ENCODE measurements at places on chromosomes 12 and 14.

DNA sequence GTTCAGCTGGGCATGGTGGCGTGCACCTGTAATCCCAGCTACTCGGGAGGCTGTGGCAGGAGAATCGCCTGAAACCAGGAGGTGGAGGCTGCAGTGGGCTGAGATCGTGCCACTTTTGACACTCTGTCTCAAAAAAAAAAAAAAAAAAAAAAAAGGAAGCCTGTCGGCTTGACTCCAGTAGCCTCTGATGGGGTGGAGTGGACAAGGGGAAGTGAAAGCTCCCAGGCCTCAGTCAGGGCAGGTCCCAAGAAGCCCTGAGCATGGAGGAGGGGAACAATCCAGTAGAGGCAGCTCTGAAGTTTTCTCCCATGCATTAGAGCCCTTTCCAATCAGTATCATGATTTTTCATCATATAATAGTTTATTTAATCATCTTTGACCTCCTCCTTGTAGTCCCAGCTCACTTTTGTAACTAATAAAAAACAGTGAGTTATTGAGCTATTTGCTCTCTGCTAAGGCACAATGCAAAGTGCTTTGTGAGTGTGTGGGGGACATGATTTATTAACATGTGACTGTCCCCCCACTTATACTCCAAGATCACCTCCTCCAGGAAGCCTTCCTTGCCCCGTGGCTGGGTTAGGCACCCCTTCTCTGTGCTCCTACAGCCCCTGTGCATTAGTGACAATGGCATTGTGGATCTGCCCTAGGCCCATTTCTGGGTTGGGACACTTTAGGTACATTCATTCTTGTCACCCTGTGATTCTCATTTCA lies 4.7 kb upstream of the SSH1 start:
- DNase-seq = no peak

- no peak for DNase-seq
Measured at GRCh38 chr14:64676410-64677008, 27.7 kb upstream of the PLEKHG3 start.

DNA sequence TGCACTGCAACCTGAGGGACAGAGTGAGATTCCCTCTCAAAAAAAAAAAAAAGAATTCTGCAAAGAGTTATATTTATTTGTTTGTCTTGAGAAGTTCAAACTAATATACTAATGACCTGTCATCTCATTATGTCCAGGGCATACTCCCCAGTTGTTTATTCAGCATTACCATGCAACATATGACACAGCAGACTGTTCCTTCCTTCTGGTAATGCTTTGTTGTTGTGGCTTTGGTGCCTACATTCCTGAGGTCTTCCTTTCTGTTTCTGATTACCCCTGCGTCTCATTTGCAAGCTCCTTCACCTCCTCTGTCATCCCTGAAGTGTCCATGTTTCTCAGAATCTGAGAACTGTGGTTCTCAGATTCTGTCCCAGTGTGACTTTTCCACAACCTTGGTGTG lies 55.3 kb downstream of the DERA start:
- DNase-seq = no peak

DNA sequence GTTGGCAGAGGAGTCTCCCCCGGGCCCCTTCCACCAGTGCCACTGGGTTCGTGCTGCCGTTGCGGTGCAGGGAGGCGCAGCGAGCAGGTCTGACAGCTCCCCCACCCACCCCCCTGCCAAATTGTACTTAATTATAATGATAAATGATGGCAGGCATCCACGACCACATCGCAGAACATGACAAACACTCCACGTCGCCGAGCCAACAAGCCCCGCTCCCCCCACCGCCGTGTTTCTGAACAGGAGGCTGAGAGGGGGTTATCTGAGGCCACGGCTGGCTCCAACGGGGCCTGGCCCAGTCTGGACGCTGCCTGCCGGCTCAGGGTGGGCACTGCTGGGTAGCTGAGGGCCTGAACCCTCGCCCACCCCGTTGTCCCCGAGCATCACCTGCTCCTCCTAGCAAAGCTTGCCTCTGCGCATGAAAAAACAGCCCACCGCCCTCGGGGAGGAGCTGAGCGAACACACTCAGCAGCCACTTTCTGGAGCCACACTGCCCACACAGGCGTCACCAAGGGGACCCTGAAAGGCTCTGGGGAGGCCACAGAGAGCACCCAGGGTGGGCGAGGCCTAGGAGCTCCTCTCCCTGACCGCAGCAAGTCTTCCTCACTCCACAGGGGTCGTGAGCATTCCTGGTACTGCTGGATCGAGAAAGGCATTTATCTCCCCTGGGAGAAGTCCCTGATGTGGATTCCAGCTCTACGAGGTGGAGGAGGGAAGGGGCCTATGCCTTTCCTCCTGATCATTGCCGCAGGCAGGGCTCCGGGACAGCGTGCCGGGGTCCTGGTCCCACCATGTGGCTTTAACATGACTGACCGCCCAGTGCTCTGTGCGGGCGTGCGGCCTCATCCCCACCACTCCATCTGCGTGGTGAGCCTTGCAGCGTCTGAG lies 35.4 kb upstream of the DIO3 start:
- DNase-seq = no peak

DNA sequence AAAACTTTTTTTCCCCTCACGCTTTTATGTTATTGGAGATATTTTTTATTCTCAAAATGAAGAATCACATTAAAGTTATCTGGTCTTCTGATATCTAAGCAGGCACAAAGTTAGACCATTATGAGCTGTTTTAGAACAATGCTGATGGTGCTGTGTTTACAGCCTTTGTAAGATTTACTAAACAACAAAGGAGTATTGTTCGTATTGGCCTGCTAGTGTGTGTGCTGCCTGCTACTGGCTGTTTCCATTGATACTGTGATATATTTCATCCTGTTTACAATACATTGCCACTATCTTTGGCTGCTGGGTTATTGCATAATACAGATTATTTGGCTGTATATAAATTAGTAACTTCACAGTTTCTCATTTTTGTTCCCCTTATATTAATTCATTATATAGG lies 220.8 kb downstream of the ITPR2 start:
- no peak for DNase-seq

DNA sequence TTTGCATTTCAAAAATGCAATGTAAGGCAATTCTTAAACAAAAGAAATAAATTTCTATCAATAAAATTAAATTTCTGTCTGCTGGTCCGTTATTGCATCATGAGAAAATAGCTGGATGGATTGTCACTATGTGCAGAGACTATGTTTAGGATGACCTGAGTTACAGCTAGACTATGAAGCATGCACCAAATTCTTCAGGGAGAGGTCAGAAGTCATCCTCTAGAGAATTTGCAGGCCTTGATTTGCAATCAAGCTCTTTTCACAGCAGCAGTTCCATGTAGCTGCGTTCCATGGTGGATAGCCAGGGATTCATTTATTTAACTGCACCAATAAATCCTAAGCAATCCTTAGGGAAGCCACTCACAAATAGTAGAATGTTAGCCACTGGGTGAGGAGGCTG lies 253.7 kb downstream of the MSRB3 start:
- no peak for DNase-seq

DNA sequence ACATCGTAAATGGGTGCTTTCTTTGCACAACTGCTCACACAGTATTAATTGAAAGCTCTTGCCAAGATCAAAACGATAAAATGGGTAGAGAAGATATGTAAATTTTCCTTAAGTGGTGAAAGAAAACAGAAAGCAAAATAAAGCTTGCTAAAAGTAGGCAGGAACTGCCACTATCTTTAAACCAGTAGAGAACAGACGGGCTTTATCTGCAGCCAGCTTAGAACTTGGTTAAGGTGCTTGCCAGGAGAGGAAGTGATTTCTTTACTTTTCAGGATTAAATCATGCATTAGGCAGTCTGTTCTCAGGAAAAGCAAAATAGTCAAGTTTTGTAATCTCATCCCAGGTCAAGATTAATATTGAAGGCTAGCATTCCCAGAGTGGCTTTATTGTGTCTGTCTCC lies 56.9 kb upstream of the CCDC175 start:
- no peak for DNase-seq
